ENCODE measurements at places on chromosomes 7 and 10.

DNA sequence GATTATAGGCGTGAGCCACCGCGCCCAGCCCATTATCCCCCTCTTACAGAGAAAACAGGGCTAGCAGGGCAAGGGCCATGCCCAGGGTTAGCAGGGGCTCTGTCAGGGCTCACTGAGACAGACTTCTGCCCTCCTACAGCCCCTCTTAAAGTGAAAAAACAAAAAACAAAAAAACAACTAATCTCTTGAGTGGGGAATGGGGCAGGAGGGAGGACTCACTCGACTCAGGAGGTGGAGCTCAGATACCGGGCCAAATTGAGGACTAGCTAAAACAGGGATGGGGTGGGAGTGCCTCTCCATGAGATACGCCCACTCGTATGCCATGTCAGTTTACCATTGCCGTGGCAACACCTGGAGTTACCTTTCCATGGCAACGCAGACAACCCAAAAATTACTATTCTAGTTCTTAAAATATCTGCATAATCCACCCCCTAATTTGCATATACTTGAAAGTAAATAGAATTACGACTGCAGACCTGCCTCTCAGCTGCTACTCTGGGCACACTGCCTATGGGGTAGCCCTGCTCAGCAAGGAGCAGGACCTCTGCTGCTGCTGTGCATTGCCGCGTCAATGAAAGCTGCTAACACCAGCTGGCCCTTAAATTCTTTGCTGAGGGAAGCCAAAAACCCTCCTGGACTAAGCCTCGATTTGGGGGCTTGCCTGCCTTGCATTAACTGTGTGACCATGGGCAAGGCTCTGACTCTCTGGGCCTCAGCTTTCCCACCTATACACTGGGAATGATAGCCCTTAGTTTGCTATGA, 13.4 kb downstream of the SSC4D start:
- DNase-seq, result no peak

DNA sequence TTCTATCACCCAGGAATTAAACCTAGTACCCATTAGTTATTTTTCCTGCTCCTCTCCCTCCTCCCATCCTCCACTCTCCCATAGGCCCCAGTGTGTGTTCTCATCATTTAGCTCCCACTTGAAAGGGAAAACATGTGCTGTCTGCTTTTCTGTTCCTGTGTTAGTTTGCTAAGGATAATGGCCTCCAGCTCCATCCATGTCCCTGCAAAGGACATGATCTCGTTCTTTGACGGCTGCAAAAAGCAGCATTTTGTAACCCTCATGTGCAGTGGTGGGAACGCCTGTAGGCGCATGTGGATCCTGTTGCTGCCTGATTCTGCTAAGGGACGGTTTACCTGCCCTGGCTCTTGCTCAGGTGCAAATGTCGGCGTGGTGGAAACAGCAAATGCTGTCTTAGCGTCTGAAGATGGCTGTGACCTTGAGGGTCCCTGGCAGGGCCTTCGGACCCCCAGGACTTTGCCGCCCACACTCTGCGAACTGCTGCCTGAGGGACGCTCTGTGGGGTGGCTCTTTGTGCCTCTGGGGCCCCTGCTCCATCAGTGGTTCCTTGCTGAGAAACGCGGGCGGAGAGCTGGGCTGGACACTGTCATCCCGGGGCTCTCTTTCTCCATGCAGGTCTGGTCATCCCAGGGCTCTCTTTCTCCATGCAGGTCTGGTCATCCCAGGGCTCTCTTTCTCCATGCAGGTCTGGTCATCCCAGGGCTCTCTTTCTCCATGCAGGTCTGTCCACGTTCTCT, 5.6 kb upstream of the MTG1 start:
- DNase-seq, result no peak

GRCh38 chr7:18175801-18176450, 148.3 kb upstream of the PRPS1L1 start:
- no peak for DNase-seq

DNA sequence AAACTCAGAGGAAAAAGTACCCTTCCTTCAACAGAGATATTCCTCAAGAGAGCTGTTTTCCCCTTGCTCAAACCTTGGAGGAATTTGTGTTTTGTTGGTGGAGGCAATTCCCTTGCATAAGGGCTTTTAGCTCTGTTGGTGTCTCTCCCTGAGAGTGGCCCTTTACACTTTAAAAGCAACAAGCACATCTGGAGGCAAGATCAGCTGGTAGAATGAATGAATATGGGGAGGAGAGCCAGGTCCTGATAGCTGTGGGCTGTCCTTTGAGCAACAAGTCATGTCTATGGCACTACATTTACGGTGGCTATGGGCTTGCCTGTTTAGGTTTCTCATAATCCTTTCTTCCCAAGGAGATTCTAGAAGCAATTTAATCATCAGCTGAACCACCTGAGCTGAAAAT, 384.0 kb downstream of the SORCS3 start:
- no peak for DNase-seq

- no peak for DNase-seq
Measured at GRCh38 chr10:78934532-78934898, 134.3 kb upstream of the ZMIZ1 start.

DNA sequence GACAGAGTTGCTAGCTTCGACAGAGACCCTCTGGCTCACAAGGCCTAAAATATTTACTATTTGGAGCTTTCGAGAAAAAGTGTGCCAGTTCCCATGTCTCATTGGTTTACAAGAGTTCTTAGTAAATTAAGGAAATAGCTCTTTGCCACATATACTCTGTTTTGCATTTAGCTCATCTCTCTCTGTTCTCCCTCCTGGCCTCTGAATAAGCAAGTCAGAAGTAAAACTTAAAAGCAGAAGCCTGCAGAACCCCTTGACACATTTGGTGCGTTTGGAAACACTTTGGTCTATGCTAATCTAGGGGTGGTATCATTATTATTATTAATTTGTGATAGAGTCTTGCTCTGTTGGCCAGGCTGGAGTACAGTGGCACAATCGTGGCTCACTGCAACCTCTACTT, 6.4 kb downstream of the CARD11 start:
- no peak for DNase-seq
